ENCODE measurements at places on chromosomes 7 and 10. TPM values are rescaled to one million over a fixed set of nuclear protein-coding genes. Genes with fewer than 3 reads are reported as not detected.
A peak's percentile ranks its signal among the peaks of the same experiment; 100 is the strongest.

GRCh38 chr10:116656044-116656443, 35.3 kb downstream of the PNLIPRP2 start:
- no peak for DNase-seq

GRCh38 chr7:30510124-30511075, 5.8 kb upstream of the GGCT start:
- peak; percentile 61 for DNase-seq

DNA sequence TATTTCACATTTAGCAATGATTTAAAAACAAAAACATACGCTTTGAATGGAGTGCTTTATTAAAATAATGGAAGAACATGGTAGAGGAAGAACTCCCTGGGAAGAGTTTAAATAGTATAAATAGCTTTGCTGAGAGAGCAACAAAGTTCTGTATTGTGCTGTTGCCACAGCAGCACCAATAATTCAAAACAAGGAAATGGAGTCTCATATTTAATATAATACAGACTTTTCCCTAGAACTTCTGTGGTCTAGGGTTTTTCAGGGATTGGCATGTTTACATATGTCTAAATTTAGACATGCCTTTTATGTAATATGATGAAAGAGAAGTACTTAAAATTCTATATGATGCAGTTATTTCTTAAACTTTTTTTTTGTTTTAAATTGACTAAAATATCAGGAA, 217.2 kb upstream of the HDAC9 start:
- DNase-seq: no peak

- DNase-seq: no peak
These were observed 78.8 kb upstream of the TMEM196 start for GRCh38 chr7:19852192-19852591.

- no peak for DNase-seq
These were observed 112.2 kb downstream of the PTPN20 start for GRCh38 chr10:47023237-47024045.

DNA sequence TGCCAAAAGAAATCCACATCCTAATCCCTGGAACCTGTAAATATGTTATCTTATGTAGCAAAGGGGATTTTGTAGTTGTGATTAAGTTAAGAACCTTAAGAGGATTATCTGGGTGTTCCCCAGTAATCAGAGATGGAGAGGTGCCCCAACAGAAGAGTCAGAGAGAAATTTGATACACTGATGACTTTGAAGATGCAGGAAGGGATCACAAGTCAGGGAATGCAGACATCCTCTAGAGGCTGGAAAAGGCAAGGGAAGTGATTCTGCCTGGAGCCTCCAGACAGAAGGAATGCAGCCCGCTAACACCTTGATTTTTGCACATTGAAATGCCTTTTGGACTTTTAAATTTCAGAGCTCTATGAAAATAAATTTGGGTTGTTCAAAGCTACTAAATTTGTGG, 531.7 kb downstream of the DNAJB9 start:
- no peak for DNase-seq

GRCh38 chr7:48350515-48350914, 179.3 kb downstream of the ABCA13 start:
- no peak for DNase-seq

- peak; percentile 9 for DNase-seq
These were observed 280.5 kb downstream of the POM121L12 start for GRCh38 chr7:53315981-53316380.

- DNase-seq: peak; percentile 59
These were observed 139.2 kb downstream of the USP6NL start for GRCh38 chr10:11472158-11472753.

GRCh38 chr10:32890444-32890843, 67.6 kb downstream of the ITGB1 start:
- no peak for DNase-seq

- no peak for DNase-seq
These were observed 208.3 kb downstream of the LRMDA start for GRCh38 chr10:75639736-75640135.

GRCh38 chr10:61486738-61487396, 33.7 kb upstream of the TMEM26 start:
- DNase-seq: peak; percentile 66

GPR85 gene
- not detected for total RNA-seq

HABP2 gene
- total RNA-seq: not detected

CREB5 gene
- 5.2 TPM for total RNA-seq

Measured in PC-3 (cell line).